NCI-H1436 treated with DMSO at 0.1 percent for 48 hours (cell line): ENCODE measurements at places on chromosomes 12 and 14.

DNA sequence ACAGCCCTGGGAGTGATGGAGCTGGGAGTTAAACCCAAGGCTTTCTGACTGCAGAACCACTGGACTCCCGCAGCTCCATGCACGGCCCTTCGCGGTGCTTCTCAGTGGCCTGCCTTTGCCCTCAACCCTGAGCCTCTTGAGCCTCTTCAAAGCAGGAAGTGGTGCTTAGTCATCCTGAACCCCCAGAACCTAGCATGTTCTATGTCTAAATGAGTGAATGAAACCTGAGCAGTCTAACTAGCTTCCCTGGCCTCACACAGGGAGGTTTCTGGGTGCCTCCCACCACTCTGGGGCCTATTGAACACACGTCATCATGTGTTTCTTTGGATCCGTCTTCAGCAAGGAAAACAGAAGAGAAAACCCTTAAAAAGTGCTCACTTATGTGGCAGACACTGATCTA, 117.9 kb upstream of the SFSWAP start:
- no peak for DNase-seq

DNA sequence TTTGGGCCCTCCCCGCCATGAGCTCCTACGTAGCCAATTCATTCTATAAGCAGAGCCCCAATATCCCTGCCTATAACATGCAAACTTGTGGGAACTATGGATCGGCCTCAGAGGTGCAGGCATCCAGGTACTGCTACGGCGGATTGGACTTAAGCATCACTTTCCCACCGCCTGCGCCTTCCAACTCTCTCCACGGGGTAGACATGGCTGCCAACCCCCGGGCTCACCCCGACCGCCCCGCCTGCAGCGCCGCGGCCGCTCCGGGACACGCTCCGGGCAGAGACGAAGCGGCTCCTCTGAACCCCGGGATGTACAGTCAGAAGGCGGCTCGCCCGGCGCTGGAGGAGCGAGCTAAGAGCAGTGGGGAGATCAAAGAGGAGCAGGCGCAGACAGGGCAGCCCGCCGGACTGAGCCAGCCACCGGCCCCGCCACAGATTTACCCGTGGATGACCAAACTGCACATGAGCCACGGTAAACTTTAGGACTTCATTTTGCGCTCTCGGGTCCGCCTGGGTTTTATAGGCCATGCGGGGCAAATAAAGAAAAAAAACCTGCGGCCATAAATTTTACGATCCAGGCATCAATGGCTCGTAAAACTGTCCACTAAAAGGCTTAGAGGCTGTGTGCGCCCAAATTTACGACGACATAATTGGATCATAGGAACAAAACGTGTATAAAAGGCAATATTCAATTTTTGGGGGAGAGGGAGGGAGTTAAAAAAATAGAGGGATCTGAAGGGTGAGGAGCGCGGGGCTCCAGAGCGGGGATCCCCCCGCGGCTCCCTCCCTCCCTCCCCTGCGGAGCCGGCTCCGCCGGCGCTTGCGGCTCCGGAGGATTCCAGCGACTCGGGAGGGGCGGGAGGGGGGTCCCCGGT, 493 bp downstream of the HOXC5 start:
- DNase-seq = no peak

GRCh38 chr12:28611115-28611435, 420.8 kb downstream of the CCDC91 start:
- no peak for DNase-seq

DNA sequence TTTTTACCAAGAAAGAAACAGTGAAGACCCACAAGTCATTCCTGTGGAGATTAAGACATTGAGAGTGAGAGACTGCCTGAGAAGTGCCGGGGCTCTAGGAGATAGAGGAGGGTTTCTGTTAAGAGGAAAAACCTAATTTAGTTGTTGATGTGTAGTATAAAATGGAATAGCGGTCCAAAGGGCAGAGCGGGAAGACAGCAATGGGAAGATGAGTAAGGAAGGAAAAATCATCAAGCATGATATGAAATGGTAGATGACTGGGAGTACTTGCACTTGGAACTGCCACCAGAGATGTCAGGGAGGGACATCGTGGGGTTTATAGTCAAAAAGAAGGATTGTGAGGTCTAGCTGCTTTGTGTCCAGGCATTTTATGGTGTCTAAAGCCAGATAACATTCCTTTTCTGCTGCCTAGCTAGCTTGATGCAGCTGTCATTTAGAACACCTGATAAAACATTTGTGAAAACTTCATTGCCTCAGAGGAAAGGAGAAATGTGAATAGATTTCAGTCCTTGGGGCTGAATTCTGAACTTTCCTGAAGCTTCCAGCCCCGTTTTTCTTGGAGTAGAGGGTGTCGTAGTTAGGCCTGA, 20.1 kb upstream of the PSEN1 start:
- DNase-seq = no peak

DNA sequence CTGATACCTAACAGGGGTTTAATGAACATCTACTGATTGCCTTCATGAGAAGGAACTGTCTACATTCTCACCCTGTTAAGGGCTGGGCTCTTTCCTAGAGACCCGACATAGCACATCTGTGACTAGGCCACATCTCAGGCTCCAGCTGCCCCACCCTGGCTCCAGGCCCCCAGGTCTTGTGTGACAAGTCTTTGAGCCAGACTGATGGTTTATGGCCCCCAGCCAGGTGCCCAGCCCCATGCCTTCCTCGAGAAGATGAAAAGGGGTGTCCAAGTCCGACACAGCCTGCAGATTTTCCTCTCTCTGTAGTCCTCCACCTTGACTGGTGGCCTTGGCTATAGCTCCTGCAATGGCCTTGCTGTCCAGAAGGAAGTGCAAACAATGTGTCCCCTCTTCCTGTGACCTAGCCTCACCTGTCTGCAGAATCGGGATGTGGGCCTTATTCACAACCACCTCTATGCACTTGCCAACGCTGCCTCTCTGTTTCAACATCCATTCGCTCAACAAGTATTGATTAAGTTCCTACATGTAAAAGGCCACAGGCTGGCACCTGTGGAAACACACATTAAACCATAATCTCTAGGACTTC, 4.2 kb downstream of the ACTN1 start:
- no peak for DNase-seq

GRCh38 chr12:76679778-76680177, 84.1 kb upstream of the ZDHHC17 start:
- no peak for DNase-seq
